A375 (cell line): ENCODE measurements at places on chromosomes 4 and X. TPM values are rescaled to one million over a fixed set of nuclear protein-coding genes. Genes with fewer than 3 reads are reported as not detected.

Gene KIAA1210
- total RNA-seq, result not detected in 2 replicates

Gene LAP3
- 63.7 and 88.0 TPM in 2 replicates for total RNA-seq

Gene SSX1
- total RNA-seq, result 0.72 and 2.5 TPM in 2 replicates

Gene NOX1
- not detected in 2 replicates for total RNA-seq

Gene HSFX4
- not detected in 2 replicates for total RNA-seq

Gene GPR173
- total RNA-seq, result not detected in 2 replicates

Gene ANOS1
- 0.08 and 0.16 TPM in 2 replicates for total RNA-seq
